ENCODE measurements at places on chromosomes 12 and 14. TPM values are rescaled to one million over a fixed set of nuclear protein-coding genes. Genes with fewer than 3 reads are reported as not detected.

DNA sequence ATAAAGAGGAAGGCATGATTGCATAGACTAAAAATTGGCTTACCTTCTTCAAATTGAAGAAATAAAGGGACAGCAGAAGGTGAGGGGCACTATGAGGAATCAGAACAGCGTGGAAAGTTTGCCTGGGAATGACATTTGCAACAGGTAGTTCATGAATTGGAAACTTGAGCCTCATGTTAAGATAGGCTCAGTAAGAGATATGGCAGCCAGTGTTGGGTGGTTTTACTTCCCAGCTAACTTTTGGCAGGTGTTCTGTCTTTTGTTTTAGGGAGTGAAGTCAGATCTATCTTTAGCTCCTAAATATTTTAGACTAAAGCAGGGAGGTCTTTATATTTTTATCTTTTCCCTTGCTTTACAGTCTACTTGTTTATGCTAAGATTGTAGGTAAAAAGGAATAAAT, 122.4 kb downstream of the ANO6 start:
- no peak overlapping the region for H3K4me3 ChIP-seq
- H3K36me3 ChIP-seq, result no peaks in the 10 kb centered on the region

DNA sequence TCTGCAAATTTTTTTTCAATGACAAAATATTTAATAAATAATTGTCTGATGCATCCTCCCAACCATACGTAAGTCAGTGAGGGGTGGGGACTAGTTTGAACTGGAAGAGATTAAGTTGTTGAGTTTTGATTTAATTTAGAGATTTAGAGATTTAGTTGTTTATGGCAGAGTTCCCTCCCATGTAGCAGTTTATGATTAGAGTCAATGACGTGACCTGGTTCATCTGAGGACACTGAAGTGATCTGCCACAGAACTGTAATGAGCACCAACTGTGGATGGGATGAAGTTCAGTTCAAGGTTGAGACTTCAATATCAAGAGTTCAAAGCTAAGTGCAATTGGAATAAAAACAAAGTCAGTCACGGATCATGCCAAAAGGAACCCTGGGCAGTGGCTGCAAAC, 609.3 kb downstream of the NOVA1 start:
- no peaks in the 10 kb centered on the region for H3K36me3 ChIP-seq
- no peaks in the 10 kb centered on the region for H3K27me3 ChIP-seq
- no peak for DNase-seq

The TMTC1 gene
- total RNA-seq, result 63.8 TPM

The DNAJC22 gene
- 3.7 TPM for total RNA-seq
